Stimulated activated CD8-positive, alpha-beta memory T cell treated with anti-CD3 and anti-CD28 coated beads, Interleukin-4, amount 100 ng/mL, for 1 hour (primary cell): ENCODE measurements at places on chromosomes 3 and 15.

GRCh38 chr15:91368611-91369010 lies 268.6 kb downstream of the SV2B start:
- no peak for DNase-seq

GRCh38 chr15:36814105-36814504 lies 234.7 kb downstream of the CDIN1 start:
- DNase-seq, result no peak

DNA sequence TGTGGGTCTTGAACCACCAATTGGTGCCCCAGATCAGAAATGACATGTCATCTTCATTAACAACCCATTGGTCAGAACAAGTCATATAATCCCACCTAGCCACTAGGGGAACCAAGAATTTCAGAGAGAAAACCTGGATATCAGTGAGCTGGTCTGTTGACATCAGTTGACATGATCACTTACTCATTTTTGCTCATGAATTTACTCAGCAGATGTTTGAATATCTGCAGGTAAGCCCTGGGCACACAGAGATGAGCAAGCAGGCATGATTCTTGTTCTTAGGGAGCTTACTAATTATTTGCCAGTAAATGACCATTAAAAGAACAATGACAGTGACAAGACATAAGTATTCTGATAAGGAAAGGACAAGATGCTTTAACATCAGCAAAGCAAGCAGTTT lies 64.3 kb upstream of the PLCL2 start:
- DNase-seq, result no peak

DNA sequence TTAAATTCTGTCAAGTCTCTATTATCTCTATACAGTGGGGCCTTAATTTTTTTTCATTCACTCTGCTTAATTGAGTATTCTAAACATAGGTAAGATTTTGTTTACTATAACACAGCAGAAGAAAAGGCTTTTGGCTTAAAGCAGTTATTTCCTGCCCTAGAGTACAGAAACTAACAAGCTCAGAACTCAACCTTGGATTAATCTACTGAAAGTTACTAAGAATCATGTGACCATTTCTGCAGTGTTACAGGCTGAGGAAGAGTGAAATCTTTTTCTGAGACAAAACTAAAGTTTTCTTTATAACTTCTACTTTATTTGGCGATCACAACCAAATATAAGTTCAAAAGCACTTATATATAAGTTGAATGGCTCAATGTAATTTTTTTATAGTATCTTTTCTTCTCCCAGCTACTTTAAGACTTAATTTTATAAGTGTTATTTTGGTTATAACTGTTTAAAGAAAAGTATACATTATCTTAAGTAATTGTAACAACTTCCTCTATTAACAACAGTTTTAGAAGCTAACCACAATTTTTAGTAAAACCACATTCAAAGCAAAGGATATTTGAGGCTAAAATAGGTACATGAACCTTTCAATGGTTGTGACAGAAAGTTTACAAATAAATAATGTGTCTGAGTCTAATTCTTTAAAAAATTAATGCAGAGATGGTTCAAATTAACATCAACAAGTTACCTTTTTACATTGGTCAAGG lies 240.6 kb upstream of the NAALADL2 start:
- DNase-seq, result no peak

GRCh38 chr3:11720917-11721411 lies 77.2 kb upstream of the VGLL4 start:
- no peak for DNase-seq

DNA sequence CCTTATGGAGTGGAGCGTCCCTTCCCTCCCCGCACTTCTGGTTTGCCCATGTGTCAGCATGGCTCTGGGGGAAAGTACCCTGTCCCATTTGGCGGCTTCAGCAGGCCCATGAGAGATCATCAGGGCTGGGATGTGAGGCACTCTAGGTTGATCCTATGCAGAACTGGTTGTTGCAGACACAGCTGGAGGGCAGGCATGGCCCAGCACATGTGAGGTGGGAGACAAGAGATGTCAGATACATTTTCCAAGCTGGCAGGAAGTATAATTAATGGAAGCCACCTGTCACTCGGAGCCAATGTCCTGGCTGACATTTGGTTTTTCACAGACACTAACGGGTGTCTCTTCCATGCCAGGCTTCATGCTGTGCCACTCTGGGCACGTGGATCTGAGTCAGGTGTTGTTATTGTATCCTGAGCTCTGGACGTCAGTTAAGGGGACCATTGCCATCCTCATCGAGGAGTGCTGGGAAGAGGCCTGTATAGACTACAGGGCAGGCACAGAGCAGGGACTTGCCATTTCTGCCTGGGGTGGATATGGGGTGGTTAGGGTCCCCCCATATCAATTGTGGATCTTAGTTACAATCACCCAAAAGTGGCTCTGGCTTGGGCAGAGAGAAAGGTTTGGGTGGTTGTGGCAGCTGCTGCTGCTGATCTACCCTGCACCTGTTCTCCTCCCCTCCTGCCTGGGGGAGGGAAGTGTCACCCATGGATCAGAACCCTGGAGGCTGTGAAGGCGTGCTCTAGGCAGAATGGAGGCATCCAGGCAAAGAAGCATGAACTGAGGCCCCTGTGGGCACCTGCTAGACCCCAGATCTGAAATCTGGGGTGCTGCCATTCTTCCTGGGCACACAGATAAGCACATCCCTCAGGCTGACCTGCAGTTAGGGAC lies 140.7 kb downstream of the FBLN2 start:
- DNase-seq, result no peak

GRCh38 chr15:69542028-69542427 lies 89.4 kb downstream of the RPLP1 start:
- no peak for DNase-seq

DNA sequence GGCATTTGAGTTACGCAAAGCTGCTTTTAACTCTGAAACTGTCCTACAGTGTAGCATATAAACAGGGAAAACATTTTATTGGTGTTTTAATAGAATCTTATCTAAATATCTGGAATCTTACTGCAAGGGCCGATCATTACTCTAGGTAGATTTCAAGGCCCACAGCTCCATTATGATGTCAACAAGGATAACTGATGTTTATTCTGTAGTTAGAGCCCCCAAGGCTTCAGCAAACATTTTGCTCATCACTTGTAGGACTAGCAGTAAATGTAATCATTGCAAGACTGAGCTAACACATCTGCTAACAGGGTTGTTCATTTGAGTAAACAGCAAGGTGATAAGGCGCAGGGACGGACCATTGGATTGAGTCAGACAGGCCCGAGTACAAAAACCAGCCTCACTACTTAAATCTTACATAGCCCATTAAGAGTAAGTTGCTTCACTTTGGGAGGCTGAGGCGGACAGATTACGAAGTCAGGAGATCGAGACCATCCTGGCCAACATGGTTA lies 332.5 kb upstream of the TPRG1 start:
- DNase-seq, result no peak

DNA sequence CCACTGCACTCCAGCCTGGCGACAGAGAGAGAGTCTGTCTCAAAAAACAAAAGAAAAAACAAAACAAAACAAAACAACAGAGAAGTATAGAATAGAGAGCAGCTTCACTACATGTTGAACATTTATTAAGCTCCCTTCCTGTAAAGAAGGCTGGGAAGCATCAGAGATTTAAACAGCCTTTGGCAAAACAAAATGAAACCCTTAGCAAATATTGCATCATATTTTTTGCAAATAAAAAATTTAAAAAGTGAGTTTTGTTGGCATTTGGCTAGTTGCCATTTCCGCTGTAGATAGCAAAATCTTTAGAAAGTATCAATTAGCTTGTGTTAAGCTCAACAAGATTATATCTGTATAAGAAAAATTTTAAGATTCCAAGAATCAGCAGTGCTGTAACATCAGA lies 151.2 kb downstream of the SERPINI1 start:
- DNase-seq, result no peak

DNA sequence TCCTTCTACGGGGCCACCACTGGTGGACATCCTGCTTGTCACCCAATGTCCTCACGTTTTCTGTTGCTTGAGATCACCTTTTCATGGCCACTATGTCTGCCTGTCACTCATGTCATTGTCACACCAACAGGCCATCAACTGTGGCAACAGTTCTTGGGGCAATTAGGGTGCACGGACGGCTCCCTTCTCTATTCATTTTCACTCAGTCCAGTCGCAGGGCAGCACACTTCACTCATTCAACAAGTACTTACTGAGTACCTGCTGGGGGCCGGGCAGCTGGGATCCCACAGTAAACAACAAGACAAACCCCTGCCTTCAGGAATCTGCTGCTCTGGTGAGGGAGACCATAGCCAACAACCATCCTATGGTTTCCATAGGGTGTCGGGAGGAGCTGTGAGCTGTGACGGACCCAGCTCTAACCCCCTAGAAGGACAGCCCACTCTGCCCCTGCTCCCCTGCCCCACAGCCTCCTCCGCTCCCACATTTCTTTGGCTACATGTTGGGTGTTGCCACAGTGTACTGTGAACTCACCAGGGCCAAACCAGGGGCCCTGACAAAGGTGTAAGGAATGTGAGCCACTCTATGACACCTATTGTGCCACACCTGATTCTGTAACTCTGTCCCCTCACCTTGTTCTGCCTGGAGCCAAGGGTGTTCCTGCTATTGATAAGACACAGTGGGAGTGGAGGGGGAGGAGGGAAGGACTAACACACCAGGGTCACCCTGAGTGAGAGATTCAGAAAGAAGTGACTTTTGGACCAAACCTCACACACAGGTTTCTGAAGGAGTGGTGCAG lies 1.9 kb downstream of the VILL start:
- no peak for DNase-seq

DNA sequence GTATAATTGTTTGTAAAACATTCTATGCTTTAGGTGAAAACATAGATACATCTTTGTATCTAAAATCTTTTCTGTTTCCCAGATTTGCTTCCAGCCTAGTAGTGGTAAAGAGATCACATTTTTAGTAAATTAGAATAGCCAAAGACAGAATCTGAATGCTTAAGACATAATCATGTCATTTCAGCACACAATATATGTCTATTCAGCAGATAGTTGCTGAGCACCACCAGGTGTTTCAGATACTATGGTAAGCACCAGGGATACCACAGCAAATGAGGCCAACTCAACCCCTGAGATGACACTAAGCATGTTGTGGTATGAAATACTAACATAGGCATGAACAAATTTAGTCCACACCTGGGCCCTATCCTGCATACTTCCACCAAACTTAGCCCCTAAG lies 195.2 kb upstream of the SOX14 start:
- DNase-seq, result no peak

GRCh38 chr3:14346191-14346590 lies 56.2 kb upstream of the SLC6A6 start:
- DNase-seq, result no peak

- DNase-seq, result no peak
Measured at GRCh38 chr3:46416125-46416810, 9.2 kb downstream of the CCRL2 start.

DNA sequence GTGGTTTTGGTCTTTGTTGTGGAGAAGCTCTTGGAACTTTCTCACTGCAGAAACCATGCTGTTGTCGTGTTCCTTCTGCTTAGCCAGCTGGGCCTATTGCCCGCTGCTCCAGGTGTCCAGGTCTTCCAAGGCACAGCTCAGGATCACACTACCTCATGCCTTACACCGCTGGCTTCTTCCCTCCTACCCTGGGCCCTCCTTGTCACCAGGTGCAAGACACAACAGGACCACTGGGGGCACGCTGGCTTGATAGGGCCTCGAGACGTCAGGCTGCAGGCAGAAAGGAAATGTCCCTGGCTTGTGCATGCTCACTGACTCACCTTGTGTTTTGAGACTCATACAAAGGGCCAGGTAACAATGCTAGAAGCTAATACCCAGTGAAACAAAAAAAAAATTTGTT lies 32.3 kb downstream of the PAQR9 start:
- no peak for DNase-seq

- DNase-seq, result no peak
Measured at GRCh38 chr3:85584779-85585356, 626.1 kb downstream of the CADM2 start.

DNA sequence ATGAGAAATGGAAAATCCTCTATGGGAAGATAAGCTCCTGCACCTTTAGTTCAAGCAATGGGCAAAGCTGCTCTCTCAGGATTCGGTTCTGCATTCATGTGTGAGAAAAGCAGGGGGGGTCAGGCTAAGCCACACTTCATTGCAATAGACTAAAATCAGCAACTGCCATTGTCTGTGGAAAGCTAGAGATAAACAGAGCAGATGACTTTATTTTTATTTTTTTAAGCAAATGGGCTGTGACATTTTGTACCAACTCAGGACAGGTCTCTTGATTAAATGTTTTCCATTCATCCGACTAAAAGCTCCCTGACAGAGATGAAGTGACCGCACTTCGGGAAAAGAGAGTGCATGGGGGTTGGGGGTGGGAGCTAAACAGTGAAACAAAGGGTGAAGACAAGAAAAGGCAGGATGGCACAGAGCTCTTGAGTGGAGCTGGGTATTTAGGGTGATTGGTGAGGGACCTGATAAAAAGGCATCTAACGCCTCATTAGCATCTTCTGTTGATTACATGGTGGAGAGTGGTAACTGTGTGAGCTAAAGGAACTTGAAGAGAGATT lies 987.4 kb downstream of the TUSC7 start:
- DNase-seq, result no peak

GRCh38 chr15:31389576-31389975 lies 62.9 kb downstream of the KLF13 start:
- no peak for DNase-seq

DNA sequence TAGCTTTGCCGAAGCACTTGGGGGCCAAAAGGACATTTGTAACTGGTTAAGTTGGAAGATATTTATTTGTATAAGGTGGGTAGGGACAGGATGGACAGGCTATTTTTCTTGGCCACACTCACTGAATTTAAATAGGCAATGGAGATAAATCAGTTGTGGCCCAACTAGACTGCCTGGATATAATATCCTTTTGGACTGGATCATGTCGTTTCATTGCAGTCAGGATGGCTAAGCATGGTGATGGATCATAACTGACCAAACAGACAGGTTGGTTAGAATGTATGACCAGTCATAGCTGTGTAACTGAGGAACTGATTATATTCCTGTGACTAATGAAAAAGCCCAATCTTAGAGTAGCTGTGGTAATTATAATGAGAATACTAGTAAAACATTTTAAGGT lies 284.0 kb downstream of the LPP start:
- no peak for DNase-seq

- DNase-seq, result no peak
Measured at GRCh38 chr3:23623844-23624243, 181.9 kb upstream of the UBE2E1 start.

- DNase-seq, result no peak
Measured at GRCh38 chr15:66220601-66221000, 32.9 kb downstream of the MEGF11 start.

DNA sequence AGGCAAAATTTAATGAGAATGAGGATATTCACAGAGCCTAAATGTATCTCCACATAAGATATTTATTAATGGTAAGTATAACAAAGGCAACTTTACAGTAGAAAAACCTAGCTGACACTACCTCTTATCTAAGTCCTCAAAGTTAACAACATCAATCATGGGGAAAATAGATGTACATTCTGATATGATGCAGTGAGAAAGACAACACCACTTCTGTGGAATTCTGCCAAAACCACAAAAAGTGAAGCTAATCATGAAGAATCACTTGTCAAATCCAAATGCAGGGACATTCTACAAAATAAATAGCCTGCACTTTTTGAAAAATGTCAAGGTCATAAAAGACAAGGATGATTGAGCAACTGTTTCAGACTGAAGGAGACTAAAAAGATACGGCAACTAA lies 27.5 kb upstream of the EOMES start:
- no peak for DNase-seq

GRCh38 chr3:127753898-127754410 lies 68.4 kb downstream of the MGLL start:
- no peak for DNase-seq

GRCh38 chr15:88166082-88166993 lies 90.2 kb downstream of the NTRK3 start:
- DNase-seq, result no peak

GRCh38 chr3:32423534-32423933 lies 31.9 kb downstream of the CMTM7 start:
- no peak for DNase-seq
